ENCODE measurements at places on chromosomes 7 and 10.

- DNase-seq = no peak
These were observed 47.7 kb upstream of the ZNF92 start for GRCh38 chr7:65325793-65326432.

DNA sequence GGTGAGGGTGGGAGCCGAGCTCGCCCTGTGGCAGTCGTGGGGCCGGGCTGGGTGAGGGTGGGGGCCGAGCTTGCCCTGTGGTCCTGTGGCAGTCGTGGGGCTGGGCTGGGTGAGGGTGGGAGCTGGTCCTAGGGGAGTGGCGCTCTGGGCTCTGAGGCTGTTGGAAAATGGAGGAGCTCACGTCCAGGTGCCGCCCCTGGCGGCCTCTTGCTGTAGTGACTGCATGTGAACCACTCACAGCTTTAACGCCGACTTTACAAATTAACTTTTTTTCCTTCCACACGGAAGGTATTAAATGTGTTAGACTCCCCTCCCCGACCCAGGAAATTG is 312.6 kb downstream of the WDR37 start:
- DNase-seq = peak; percentile 64

DNA sequence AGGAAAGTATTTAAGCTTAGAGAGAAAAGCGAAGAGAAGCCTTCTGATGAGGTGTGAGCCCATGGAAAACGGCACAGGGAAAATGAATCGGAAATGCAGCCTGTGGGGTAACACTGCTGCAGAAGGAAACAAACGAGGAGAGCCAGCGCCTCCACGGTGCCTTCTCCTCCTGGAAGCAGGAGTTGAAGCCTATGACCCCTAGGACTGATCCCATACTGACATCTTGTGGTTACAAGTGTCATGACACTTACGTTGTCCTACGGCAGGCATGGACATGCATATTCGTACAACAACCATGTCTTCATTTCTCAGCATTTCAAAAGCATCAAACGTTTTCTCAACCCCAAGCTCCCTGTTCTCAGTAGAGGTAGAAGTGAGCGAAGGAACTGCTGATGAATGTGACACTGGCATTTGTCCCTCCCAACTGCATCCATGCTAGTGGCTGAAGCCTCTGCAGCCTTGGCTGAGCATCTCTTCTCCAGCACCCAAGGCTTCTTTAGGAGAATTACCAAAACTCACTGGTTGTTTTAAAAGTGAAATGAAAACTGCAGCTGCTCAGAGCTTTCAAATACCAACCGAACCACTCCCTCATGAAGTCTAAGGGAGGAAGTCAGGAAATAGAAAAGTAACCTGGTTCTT is 160.2 kb downstream of the JAZF1 start:
- peak; percentile 78 for DNase-seq

GRCh38 chr10:6578795-6579182 is 1.3 kb downstream of the PRKCQ start:
- DNase-seq = no peak

DNA sequence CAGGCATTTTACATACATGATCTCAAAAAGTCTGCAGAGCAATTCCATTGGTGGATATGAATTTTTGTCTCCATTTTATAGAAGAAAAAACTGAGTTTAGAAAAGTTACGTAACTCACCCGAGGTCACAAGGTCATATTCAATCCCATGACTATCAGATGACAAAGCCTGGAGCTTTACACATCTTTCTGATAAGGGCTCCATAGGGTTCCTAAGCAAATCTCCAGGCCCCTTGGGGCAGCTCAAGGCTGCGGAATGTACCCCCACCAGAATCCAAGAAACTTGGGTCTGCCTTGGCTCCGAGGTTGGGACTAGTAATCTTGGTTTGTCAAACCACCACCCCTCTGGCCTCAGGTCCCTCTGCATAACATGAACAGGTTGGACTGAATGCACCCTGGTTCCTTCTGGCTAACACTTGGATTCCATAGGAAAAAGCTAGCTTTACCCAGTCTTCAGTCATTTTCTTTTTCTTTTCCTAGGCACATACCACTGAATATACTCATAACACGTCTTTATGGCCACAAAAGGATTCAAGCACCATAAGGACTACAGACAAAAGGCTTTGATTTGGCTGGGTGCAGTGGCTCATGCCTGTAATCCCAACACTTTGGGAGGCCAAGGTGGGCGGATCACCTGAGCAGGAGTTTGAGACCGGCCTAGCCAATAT is 55.5 kb downstream of the PIP4K2A start:
- DNase-seq = no peak

- DNase-seq = no peak
These were observed 411.2 kb upstream of the KLF6 start for GRCh38 chr10:4196183-4196582.

- no peak for DNase-seq
These were observed 1011.2 kb downstream of the KCNMA1 start for GRCh38 chr10:76626386-76626785.

DNA sequence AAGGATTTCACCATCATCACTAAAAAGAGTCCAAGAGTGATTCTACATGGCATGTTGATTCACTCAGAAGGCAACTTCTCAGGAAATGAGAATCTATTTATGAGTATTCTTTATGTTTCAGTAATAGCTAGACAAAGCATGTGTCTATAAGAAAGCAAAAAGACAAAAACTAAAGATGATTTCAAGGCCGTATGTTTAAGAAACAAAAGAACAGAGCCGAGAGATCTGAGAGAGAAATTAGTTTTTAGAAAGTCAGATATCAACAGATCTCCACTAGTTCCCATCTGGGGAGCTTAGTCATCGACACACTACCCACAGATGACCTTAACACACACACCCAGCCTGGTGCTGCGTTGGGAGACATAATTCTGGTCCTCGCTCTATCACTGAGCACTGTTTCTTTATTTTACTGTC is 21.0 kb downstream of the PIP4K2A start:
- peak; percentile 42 for DNase-seq

- no peak for DNase-seq
These were observed 11.4 kb upstream of the ZKSCAN1 start for GRCh38 chr7:100003711-100004661.

- DNase-seq = no peak
These were observed 23.3 kb upstream of the ZNF282 start for GRCh38 chr7:149171892-149172533.

- DNase-seq = no peak
These were observed 121.5 kb downstream of the TPST1 start for GRCh38 chr7:66326501-66327215.

GRCh38 chr7:67392596-67393438 is 396.2 kb downstream of the TYW1 start:
- DNase-seq = no peak

DNA sequence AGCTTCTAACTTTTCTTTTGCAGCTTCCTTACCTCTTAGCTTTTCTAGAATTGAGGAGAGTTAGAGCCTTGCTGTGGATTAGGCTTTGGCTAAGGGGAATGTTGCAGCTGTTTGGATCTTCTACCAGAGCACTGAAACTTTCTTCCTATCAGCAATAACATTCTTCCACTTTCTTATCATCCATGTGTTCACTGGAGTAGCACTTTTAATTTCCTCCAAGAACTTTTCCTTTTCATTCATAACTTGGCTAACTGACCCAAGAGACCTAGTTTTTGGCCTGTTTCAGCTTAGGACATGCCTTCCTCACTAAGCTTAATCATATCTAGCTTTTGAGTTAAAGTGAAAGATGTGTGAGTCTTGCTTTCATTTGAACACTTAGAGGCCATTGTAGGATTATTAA is 19.6 kb downstream of the MINPP1 start:
- DNase-seq = no peak

GRCh38 chr10:4652111-4653010 is 173.6 kb upstream of the AKR1E2 start:
- no peak for DNase-seq

DNA sequence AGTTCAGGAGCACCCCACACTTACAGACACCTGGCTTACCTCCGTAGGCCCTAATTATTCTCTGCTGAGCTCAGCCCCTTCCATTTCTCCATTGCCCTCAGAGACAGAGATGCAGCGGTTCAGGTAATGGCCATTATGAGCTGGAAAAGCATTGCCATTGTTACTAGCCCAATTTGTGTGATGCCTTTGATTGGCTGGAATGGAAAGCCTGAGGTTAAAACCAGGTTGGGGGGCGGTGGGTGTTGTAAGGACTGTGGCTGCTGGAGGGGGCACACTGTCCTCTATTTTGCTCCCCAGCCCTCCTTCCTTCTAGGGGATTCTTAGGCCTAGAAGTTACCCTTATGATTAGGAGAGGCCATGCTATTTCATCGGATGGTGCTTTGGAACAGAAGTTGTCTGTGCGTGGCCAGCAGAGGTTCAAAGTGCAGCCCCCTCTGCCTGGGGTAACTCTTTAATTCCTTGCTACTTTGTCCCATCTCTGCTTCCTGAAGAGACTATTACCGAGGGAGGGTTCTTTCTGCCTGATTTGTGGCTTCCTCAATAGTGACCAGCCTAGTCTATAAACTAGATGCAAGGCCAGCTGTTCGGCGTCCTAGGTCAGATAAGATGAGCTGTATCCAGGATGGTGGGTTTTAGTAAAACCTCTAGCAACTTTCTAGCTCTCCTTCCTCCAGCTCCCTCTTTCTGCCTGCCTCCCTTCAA is 14.2 kb upstream of the ACSL5 start:
- DNase-seq = no peak

- no peak for DNase-seq
These were observed 206.6 kb downstream of the BAMBI start for GRCh38 chr10:28883741-28884423.

DNA sequence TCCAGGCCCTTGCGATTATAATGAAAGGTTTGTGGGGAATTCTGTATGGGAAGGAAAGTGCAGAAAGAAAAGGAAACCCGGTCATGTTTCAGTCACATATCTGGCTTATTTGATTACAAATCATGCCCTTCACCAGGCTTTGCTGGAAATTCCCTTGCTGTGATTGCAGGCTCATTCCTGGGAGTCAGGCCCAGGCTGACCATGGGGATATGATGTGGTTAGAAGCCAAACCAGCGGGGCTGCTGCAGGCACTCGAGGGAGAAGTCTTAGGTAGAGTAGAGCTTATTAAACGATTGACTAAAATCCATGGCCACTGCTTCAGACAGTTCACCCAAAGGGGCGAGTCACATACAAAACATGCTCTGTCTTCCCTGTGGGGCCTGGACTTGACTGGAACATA is 16.2 kb downstream of the PKD1L1 start:
- DNase-seq = no peak

GRCh38 chr10:76641215-76641614 is 996.4 kb downstream of the KCNMA1 start:
- no peak for DNase-seq

- peak; percentile 91 for DNase-seq
These were observed at the start of gene MACC1 for GRCh38 chr7:20217193-20217948. Gene MACC1 (minus strand): TSS chr7:20217384. CDS start chr7:20161862, 55,522 bp downstream.

- no peak for DNase-seq
These were observed 852.4 kb downstream of the SORCS1 start for GRCh38 chr10:106312087-106312486.

GRCh38 chr10:8602821-8603220 is 548.3 kb downstream of the GATA3 start:
- DNase-seq = no peak

DNA sequence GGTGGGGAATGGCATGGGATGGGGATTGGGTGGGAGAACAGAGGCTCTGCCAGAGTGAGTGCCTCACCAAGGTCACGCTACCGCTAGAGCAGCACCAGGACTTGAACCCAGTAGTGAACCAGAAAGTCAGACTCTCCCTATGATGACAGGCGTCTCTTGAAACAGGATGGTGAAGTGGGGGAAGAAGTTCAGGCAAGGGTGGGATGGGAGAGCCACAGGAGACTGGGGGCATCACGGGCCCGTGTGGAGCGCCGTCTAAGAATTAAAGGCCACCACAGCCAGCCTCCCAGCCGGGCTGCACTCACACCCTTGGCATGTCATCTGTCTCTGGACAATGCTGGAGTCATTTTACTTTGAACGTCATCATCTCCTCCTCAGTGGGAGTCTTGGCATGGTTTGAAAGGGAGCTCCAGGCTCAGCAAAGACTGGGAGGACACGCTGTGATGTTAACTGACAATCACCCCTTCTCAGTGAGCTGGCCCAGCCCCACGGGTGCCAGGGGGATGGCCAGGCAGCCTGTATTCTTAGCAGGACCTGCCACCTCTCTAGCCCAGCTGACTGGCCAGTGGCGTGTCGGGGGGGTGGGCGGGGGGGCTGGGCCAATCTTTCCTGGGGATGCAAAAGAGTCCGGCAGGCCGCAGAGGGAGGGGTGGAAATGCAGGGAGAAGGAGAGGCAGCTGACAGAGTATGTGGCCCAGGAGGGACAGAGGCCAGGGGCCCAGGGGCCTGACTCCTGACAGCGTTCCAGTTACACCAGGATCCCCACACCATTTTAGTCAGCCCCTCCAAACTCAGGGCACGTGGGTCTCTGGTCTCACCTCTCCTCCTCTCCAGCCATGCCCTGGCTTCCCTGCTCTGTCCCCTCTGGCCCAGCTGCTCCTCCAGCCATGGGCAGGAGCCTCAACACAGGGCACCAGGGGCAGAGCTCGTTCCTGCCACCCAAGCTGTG is 96.2 kb downstream of the VOPP1 start:
- no peak for DNase-seq

DNA sequence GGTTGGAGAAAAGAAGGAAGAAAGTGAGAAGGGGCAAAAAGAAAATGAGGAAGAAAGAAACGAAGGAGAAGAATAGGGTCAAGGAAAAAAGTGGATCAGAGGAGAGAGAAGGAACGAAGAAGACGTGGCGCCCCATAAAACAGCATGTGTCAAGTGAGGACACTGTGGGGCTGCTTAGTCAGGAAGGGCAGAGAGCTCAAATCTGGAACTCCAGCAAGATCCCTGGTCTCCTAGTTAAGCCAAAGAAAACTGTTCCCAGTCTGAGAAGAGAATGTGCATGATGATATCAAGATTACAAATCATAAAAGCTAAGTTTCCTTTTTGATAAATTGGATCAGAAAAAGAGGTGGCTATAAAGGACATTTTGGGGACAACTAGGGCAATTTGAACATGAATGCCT is 33.0 kb downstream of the CREB3L2 start:
- DNase-seq = no peak

DNA sequence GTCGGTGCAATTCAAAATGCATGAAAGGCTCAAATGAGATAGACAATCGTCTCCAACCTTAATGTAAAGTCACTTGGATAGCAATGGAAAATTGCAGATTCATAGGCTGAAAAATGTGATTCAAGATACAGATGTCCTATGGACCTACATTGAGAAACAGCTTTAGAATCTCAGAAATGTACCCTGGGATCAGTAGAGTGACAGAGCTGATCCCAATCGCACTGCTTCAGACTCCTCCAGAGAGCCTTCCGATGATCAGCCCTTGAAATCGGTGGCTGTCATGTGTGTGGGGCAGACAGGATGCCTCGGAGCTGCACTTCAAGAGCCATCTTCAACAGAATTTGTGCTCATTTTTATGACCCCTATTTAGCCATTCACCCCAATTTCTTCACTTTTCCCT is 240.1 kb upstream of the GRB10 start:
- DNase-seq = no peak

GRCh38 chr7:91128683-91129348 is 135.4 kb upstream of the FZD1 start:
- DNase-seq = no peak

- DNase-seq = no peak
These were observed 93.5 kb upstream of the PPP1R9A start for GRCh38 chr7:94813917-94814316.

All from K562 (cell line).